ENCODE measurements at places on chromosomes 4 and X.
A peak's percentile ranks its signal among the peaks of the same experiment; 100 is the strongest.

- no peak for DNase-seq
These were observed 203.9 kb downstream of the SOWAHB start for GRCh38 chr4:76694056-76694455.

DNA sequence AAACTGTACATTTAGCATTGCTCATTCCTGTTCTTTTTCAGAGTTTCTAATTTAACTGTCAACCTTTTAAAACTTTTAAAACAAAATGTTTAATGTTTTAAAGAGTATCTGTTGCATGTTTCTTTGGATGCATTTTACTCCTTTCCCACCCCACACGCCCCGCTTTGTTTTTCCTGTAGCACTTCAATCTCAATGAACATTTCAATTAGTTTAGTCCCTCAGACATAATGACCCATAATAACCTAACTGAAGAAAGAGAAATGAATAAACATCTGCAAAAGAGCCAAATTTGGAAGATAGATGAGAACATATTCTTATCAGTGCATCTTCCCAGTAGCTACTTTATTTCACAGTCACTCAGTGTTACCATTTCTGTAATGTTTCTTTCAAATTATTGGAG is 7.5 kb downstream of the PCDH10 start:
- DNase-seq, result no peak

DNA sequence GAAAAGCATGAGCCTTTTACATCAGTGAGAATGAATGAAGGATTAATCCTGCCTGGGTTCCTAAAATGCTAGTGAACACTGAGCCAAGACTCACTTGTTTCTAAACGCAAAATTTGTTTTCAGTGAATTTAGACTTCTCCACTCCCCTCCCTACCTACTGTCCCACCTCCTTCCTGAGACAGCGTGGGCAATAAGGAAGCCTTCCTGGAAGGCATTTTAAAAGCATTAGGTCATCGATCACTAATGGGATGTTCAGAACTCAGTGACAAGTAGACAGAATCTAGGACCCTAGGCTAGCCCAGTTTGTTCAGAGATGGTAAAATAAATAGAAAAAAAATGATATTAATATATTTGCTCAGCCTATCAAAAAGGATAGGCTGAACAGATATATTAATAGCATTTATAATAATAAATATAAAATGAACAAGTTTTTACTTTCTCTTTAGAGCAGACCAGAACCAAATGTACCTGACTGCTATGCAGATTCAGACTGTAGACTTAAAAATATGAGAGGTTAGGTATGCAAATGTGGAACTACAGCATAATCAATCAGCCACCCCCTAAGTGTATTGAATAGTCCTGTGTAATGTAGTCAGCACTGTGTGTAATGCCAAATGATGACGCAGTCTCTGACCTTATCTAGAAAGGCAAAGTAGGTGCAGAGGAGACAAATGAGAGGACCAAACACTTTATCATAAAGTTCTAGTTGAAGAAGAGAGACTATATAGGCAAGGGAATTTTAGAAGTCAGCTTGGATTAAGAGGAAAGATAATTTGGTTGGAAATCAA is 331.1 kb downstream of the GPAT3 start:
- DNase-seq, result no peak

- no peak for DNase-seq
These were observed 1226.6 kb upstream of the ADGRL3 start for GRCh38 chr4:59973492-59973891.

- peak; percentile 26 for DNase-seq
These were observed 317.4 kb downstream of the STIM2 start for GRCh38 chr4:27178061-27178460.

GRCh38 chrX:28498658-28499057 is 88.6 kb upstream of the IL1RAPL1 start:
- no peak for DNase-seq

DNA sequence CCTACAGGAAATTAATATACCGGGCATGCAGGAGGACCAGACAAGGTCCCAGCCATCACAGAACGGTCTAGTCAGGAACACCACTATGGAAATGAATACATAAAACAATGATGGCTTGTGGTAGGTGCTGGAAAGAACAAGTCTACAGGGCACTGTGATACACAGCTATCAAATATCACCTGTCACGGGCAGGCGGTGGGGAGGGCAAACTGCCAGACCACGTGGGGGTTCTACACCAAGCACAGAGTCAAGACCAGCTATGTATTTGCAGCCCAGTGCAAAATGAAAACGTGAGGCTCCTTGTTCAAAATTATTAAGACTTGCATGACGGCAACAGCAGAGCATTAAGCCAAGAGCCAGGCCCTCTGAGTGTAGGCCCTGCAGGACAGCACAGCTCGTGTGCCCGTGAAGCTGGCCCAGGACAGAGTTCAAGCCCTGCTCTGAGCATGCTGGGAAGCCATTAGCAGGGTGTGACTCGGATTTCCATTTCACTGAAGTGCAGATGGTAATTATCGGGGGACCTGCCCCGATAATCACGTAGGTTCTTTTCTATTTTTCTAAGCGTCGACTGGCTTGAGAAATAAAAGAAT is 83.6 kb downstream of the JAKMIP1 start:
- DNase-seq, result no peak

- peak; percentile 85 for DNase-seq
These were observed 53.8 kb downstream of the VSIG4 start for GRCh38 chrX:65985922-65986588.

- no peak for DNase-seq
These were observed 470.5 kb downstream of the PCDH7 start for GRCh38 chr4:31190671-31191070.

GRCh38 chr4:76589402-76589801 is 154.4 kb downstream of the SHROOM3 start:
- no peak for DNase-seq

GRCh38 chrX:18875256-18875878 is 108.5 kb downstream of the PHKA2 start:
- DNase-seq, result peak; percentile 62

DNA sequence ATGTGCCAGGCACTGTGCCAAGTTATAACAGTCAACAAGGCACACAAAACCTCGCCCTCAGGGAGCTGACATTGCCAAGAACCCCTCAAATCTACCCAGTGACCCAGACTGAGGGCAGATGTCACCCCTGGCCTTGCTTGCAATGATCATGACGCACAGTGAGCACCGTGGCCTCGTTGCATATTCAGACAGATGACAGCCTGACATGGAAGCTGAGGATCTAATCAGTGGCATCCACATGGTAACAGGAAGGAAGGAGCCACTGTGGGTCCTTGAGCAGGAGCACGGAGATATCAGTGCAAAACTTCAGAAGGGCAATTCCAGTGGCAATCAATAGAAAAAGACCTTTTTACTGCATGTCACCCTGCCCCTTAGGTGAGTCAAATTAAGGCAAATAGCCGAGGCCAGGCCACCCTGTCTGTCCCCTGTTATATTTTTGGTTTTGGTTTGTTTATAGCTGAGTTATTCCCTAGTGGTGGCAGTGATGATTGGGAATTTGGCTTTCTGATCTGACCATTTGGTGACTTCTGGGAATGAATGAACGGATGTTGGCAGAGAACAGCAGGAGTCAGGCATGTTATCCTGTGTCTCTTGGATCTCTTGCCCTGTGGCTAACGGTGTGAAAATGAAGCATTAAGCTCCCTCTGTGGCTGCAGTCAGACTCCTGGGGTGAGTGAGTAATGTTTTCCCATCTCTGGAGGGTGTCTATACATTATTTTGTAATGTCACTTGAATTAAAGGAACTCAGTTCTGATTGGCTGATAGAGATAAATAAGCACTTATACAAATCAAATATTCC is 20.4 kb downstream of the WDR13 start:
- peak; percentile 24 for DNase-seq

GRCh38 chr4:26048950-26049349 is 134.9 kb downstream of the SMIM20 start:
- no peak for DNase-seq

GRCh38 chr4:41713768-41714167 is 34.8 kb downstream of the PHOX2B start:
- DNase-seq, result no peak

DNA sequence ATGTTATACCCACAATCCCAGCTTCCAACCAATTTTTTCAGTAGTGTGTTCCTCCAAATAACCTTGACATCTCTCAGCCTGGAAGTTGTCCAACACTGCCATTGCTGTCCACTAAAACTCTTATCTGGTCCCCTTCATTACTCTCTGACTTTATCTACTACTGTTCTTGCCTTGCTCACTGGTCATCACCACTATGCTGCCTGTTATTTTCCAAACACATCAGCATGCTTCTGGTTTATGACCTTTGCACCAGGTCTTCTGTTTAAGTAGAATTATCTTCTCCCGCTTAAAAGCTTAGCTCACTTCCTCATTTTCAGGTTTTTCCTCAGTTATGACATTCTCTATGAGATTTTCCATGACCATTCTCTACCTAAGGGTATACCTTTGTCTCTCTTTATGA is 5.5 kb downstream of the ELMOD2 start:
- DNase-seq, result no peak

- peak; percentile 23 for DNase-seq
These were observed 97.9 kb upstream of the EOLA2 start for GRCh38 chrX:150036181-150036580.

GRCh38 chr4:152635851-152636250 is 43.9 kb downstream of the TMEM154 start:
- DNase-seq, result no peak

- peak; percentile 53 for DNase-seq
These were observed 69.8 kb downstream of the BMPR1B start for GRCh38 chr4:94827481-94828110.

- DNase-seq, result peak; percentile 5
These were observed 917.1 kb downstream of the RAPGEF2 start for GRCh38 chr4:160019936-160020335.

DNA sequence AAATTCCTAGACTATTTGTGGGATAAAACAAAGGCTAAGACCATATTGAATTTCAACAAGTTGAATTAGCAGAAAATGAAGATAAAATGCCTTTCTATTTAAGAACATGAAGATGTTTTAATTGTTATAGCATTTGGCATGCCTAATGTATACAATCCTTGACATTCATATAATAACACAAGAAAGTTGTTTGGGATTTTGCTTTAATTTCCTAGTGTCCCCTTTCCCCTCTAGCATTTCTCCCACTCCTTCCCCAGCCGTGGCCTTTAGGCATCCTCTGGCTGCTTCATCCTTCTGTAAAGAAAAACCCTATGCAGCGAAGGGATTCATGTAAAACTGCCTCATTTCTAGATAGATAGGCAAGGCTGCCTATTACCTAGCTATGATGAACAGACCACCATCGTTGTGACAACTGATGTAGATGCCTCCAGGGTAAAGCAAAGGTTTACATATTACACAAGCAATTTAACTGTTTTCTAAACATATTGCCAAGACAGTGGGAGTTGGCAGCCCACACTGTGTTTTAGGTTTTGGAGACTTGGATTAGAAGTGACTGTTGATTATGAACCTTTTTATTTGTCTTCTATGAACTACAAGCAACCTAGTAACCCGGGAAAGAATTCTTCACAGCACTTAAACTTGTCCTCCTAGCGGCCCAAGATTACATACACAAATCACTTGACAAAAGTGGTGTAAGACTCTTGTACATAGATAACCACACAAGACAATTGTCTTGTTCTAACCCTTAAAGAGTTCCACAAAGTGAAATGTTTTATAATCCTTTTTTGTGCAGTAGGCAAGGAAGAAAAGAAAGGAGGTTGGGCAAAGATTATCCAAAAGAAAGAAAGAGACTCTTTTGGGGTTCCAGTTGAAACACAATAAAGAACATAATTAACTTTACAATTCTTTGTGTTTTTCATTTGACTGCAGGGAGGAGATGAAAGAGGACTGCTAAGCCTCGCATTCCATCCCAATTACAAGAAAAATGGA is 59.9 kb downstream of the HHIP start:
- no peak for DNase-seq

DNA sequence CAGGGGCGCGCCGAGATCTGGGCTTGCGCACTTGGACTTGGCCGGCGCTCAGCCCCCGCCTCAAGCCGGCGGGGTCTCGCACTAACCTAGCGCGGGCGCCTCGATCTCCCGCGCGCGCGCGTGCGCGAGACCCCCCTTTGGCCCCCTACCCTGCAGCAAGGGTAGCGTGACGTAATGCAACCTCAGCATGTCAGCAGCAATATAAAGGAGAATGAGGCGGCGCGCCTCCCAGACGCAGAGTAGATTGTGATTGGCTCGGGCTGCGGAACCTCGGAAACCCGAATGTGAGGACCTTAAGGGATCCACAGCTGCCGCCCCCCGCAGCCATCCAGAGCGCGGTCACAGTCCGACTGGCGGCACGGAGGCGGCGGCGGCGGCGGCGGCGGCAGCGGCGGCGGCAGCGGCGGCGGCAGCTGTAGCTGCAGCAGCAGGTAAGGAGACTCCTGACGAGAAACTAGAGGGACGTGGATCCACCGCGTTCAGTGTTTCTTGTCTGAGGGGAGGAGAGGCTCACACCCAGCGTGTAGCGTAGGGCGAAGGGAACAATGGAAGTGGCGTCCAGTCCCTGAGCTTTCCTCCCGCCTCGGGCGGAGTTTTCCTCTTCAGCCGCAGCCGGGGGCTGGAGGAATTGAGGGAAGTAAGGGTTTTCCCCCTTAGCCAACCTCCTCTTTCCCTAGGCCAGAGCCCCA is at the start of the genes SATL1 and ZNF711:
TSS of gene SATL1 (minus strand) at position 19 of the 689 bp plus-strand sequence. CDS start 134,811 bp downstream, outside the sequence.
TSS of gene ZNF711 (plus strand) at position 231 of the 689 bp plus-strand sequence. CDS start 3,582 bp downstream, outside the sequence.
- DNase-seq, result peak; percentile 84

DNA sequence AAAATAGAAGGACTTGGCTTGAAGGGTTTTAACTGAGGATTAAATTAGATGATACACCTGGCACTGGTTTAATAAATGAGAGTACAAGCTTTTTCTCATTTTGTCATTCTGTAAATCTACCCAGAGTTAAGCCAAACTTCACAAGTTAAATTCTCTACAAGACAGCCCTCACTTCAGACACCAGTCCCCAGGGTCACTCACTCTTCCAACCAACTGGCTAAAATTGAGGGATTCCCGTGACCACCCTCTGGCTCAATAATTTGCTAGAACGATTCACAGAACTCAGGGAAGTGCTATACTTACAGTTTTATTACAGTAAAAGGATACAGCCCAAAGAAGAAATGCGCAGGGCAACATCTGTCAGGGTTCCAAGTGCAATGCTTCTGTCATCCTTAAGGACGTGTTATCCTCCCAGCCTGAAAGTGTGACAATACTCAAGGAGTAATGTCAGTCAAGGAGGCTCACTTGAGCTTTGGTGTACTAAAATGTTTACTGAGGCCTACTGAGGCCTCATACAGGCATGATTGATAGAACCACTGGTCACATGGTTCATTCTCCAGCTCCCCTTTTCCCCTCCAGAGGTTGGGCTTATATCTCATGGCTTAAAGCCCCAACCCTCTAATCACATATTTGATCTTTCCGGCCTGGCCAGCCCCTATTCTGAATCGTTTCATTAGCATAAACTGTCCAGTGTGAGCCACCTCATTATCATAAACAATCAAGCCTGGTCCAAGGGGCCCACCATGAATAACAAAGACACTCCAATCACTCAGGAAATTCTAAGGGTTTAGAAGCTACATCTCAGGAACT is 9.6 kb upstream of the TMSB4X start:
- peak; percentile 22 for DNase-seq

DNA sequence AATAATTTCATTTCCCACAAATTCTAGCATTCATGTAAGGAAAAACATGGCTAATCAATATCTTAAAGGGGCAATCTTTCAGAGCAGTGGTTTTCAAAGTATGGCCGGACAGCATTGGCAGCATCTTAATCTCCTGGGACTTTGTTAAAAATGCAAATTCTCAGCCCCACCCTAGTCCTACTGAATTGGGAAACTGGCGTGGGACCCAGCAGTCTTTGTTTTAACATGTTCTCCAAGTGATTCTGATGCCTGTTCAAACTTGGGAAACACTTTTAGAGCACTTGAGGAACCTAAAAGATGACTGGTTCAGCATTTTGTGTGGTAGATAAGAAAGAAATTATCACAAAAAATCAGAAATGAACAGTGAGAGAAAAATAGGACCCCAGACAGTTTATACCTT is 65.7 kb downstream of the ZFX start:
- DNase-seq, result no peak

Data from A673 (cell line).